ENCODE measurements at places on chromosomes 7 and 10.

- DNase-seq: no peak
Observed at GRCh38 chr10:4945766-4946717, 17.2 kb upstream of the AKR1C1 start.

DNA sequence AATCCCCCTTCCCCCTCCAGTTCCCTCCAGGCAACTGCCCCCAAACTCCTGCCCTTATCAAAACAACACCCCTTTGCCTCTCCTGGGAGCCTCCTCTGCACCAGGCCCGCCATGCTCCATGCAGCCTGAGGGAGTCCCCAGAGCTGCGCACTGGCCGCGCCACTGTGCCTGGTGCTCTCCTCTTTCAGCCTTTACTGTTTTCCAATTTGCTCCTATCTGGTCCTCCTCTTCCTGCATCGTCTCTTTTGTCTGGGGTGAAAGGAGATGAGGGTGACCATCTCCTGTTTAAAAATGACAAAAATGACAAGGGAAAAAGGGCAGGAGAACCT lies 165.8 kb upstream of the ADCY1 start:
- DNase-seq: no peak

DNA sequence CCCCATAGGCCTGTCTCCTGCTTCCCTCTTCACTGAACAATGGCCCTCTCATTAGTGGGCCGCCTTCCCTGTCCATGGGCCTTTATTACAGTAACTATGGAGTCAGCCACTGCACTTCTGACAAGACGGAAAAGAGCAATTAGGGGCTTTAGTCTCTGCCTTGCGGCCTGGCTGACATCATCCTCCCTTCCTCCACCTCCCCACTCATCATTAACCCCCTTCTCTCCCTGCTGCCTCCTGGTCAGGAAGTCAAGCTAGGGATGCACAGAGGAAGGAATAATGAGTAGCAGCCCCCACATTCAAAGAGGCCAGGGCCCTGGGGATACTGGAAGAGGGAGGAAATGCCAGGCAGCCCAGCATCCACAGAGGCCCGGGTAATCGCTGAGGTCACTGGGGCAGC lies 101.6 kb upstream of the PLXNA4 start:
- DNase-seq: no peak

GRCh38 chr10:72364239-72364777 lies 9.6 kb upstream of the DNAJB12 start:
- DNase-seq: peak; percentile 79

- no peak for DNase-seq
Observed at GRCh38 chr7:26065652-26066051, 86.3 kb upstream of the NFE2L3 start.

DNA sequence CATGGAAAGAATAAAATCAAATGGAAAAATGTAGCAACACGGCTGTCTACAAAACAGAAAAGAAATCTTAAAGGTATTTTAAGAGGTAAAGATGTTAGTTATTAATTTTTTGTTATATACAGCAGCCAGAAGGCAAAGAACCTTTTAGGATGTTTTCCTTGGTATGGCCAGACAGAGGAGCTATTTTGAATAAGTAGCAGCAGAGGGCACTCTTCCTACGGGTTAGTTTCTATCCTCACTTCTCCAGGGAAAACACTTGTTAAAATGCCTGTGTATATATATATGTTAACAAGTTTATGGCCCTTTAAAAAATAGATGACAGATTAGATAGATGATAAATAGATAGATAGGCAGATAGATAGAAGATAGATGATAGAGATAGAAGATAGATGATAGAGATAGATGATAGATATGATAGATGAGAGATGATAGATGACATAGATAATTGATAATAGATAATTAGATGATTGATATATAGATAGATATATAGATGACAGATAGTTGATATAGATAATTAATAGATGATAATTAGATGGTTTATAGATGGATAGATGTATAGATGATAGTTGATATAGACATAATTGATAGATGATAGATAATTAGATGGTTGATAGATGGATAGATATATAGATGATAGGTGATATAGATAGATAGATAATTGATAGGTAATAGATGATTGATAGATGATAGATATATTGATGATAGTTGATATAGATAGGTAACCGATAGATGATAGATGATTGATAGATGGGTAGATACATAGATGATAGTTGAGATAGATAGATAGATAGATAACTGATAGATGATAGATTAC lies 57.8 kb upstream of the WIPF3 start:
- no peak for DNase-seq

GRCh38 chr7:74025730-74026129 lies 2.2 kb upstream of the ELN start:
- no peak for DNase-seq

DNA sequence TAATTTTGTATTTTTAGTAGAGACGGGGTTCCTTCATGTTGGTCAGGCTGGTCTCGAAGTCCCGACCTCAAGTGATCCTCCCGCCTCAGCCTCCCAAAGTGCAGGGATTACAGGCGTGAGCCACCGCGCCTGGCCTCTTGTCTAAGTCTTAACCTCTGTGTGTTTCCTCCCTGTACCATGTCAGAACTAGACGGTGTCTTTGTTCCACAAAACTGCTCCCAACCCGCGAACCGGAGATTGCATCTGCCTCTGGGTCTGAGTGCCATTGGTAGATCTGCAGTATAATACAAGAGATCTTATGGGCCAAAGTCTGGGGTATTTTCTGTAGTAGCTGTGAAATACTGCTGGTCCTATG lies 1.3 kb upstream of the EEF1AKMT2 start:
- DNase-seq: no peak

DNA sequence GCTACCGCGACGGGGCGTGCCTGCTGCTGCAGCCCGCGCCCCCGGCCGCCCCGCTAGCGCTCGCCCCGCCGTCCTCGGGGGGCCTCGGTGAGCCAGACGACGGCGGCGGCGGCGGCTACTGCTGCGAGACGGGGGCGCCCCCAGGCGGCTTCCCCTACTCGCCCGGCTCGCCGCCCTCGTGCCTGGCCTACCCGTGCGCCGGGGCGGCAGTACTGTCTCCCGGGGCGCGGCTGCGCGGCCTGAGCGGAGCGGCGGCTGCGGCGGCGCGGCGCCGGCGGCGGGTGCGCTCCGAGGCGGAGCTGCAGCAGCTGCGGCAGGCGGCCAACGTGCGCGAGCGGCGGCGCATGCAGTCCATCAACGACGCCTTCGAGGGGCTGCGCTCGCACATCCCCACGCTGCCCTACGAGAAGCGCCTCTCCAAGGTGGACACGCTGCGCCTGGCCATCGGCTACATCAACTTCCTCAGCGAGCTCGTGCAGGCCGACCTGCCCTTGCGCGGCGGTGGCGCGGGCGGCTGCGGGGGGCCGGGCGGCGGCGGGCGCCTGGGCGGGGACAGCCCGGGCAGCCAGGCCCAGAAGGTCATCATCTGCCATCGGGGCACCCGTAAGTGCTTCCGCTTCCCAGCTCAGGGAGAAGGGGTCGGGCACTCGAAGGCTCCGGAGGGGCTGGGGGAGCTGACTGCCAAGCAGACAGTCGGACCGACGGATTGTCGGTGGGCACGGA lies 761 bp downstream of the PTF1A start:
- no peak for DNase-seq

DNA sequence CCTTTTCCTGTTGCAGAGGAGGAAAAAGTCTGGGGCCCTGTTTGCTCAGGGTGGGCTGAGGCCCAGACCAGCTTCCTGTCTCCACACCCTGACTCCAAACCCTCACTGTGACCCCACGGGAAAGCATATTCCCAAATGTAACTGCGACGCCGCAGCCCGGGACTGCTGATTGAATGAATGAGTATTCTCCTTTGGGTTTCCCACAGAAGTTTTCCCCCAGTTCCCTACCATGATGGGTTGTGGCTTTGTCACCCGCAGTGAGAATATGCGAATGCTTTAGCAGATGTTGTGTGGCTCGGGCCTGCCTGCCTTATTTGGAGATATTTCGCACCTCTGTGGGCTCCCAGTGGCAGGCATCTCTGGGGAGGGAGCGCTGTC lies 50.6 kb downstream of the MGMT start:
- no peak for DNase-seq

DNA sequence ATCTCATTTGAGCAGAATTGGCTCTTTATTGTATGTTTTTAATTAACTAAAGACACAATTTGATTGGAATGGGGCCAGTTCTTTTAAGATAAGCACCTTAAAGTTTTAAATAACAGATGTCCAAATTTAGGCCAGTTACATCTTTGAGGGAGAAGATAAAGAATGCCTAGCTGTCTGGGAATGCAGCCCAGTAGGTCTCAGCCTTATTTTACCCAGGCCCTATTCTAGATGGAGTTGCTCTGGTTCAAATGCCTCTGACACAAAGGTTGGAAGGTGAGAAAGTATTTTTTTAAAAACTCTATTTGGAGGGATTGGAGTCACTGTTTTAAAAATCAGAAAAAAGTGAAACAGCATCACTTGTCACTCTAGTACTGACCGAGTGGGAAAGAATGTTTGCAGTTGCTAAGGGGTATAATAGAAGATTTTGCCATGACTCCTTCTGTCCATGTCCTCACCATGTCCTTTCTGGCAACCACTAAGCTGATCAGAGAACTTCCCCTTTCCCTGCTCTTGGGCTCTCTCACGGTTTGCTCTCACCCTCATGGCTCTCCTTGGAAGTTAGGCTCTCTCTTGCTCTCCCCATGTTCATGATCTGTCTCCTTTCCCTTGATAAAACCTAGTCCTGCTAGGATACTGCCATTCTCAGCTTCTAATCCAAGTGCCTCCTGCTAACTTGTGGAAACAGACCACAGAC lies 238.2 kb upstream of the AGK start:
- DNase-seq: no peak

Data from GM13977 (cell line).